ENCODE measurements at places on chromosomes 1 and 21.

- H3K36me3 ChIP-seq, result no peaks in the 10 kb centered on the region
- H3K27me3 ChIP-seq, result peaks cover 34% of the 10 kb centered on the region
- DNase-seq, result peak; percentile 29
- no peaks in the 10 kb centered on the region for H3K4me1 ChIP-seq
- no peak overlapping the region for H3K27ac ChIP-seq
- H3K4me3 ChIP-seq, result no peak overlapping the region
Measured at GRCh38 chr1:220631238-220631815, 58.8 kb upstream of the C1orf115 start.

GRCh38 chr1:25118546-25118945, 113.8 kb downstream of the SYF2 start:
- no peak overlapping the region for H3K27ac ChIP-seq
- no peak overlapping the region for H3K4me3 ChIP-seq
- no peak for DNase-seq
- H3K4me1 ChIP-seq, result no peaks in the 10 kb centered on the region

- DNase-seq, result no peak
- H3K4me1 ChIP-seq, result peaks cover 10% of the 10 kb centered on the region
- no peak overlapping the region for H3K4me3 ChIP-seq
- no peak overlapping the region for H3K27ac ChIP-seq
- no peaks in the 10 kb centered on the region for H3K36me3 ChIP-seq
Measured at GRCh38 chr1:169692756-169693460, 18.5 kb downstream of the SELL start.

DNA sequence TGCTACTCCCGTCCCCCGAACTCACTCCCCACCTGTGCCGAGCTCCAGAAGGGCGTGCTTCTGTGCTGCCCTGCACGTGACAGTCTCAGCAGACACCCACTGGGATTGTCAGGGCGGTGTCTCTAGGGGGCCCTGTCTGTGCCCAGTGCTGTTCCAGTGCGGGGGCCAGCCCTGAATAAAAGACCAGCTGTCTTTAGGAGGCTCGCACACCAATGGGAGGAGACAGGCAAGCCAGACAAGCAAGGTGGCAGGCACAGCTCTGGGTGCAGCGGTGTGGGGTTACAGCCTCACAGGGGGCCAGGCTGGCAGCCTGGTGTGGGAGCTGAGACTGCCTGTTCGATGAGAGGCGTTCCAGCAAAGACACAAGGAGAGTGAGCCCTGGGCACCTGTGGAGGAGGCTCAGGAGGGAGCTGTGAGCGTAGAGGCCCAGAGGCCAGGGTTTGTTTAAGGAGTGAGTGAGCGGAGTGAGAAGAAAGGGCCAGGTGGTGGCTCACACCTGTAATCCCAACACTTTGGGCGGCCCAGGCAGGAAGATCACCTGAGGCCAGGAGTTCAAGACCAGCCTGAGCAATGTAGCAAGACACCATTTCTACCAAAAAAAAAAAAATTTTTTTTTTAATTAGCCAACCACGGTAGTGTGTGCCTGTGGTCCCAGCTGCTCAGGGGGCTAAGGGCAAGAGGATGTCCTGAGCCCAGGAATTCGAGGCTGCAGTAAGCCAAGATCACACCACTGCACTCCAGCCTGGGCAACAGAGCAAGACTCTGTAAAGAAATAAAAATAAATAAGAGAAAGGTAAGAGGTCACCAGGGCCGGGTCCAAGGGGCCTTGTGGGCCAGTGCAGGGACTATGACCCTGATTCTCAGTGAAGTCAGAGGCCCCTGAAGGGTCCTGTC, 48.2 kb upstream of the ARHGEF16 start:
- H3K27ac ChIP-seq, result no peak overlapping the region
- H3K36me3 ChIP-seq, result no peaks in the 10 kb centered on the region
- H3K4me3 ChIP-seq, result no peak overlapping the region

GRCh38 chr1:225881081-225881958, 860 bp downstream of the TMEM63A start:
- peaks cover 63% of the 10 kb centered on the region for H3K4me1 ChIP-seq
- H3K27me3 ChIP-seq, result no peaks in the 10 kb centered on the region
- peaks cover 13% of the 10 kb centered on the region for H3K36me3 ChIP-seq
- DNase-seq, result peak; percentile 91

DNA sequence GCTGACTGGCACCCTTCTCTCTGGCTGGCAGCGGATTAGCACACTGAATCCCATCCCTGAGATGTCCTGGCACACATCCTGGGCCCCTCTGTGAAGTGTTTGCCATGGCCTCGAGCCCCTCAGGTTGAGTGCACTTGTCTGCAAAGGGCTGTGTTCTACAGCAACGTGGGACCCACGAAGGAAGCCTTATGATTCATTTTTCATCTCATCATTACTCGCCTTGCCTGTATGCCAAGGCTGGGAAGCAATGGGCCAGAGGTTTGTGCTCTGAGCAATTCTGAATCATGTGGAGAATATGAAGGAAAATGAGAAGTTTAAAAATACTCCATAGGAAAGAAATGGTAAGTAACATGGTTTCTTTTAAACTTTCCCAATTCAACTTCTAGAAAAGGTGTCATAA, 124.8 kb upstream of the LMO4 start:
- H3K4me3 ChIP-seq, result no peak overlapping the region
- H3K4me1 ChIP-seq, result peaks cover 24% of the 10 kb centered on the region
- peak overlapping the region; percentile 32 for H3K27ac ChIP-seq
- H3K36me3 ChIP-seq, result no peaks in the 10 kb centered on the region
- H3K27me3 ChIP-seq, result no peaks in the 10 kb centered on the region

DNA sequence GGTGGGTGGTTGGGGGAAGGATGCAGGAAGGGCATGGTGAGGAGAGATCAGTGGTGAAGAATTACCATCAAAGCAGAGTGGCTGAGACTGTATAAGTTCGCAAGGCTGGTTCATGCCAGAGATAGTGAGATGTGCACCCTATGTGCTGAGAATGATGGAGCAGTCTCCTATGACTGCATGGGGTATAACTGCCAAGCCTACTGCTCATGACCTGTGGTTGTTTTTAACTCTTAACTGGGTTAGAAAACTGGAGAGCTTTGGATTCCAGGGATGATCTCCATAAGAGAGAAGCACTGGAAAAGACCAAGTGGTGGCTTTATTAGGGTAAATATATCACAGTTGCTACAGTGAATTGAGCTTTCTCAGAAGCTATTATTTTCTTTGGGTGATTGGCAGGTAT, 16.2 kb downstream of the WNT2B start:
- H3K4me3 ChIP-seq, result no peak overlapping the region
- no peaks in the 10 kb centered on the region for H3K27me3 ChIP-seq
- H3K36me3 ChIP-seq, result peaks cover 5% of the 10 kb centered on the region
- DNase-seq, result no peak
- H3K27ac ChIP-seq, result no peak overlapping the region

GRCh38 chr21:46434322-46434958, 24.3 kb upstream of the DIP2A start:
- DNase-seq, result no peak
- H3K4me3 ChIP-seq, result no peak overlapping the region
- no peaks in the 10 kb centered on the region for H3K4me1 ChIP-seq
- no peak overlapping the region for H3K27ac ChIP-seq
- peaks cover 32% of the 10 kb centered on the region for H3K36me3 ChIP-seq

GRCh38 chr1:146019231-146020057, 2.1 kb downstream of the HJV start:
- H3K4me3 ChIP-seq, result no peak overlapping the region
- DNase-seq, result no peak
- no peaks in the 10 kb centered on the region for H3K4me1 ChIP-seq
- 0 out of 2 replicates have a peak, but pooled peaks cover 6% of the 10 kb centered on the region for H3K27me3 ChIP-seq

DNA sequence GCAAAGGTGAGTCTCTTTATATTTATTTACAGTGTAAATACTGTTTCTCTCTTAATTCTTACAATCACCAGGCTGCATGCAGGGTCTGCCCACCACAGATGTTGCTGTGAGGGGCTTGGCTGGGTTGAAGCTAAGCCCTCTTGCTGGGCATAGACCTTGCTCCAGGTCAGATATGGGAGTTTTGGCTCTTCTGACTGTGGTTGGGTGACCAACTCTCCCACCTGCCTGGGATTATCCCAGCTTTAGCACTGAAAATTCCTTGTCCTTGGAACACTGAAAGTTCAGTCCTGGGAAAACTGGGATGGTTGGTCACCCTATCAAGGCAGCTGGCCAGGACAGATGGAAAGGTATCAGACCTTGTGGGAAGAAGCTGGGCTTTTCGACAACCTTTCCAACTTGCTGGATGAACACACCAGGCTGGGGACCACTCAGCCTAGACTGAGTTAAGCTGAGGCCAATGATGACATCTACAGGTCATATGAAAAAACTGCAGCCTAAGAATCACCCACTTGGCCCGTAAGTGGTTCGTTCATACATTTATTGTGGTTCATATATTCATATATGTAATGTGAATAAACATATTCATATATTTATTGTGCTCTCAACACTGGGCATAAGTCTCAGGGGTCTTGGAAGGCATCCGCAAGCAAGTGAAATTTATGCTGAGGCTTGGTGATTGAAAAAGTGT, 26.6 kb upstream of the HPDL start:
- no peak overlapping the region for H3K4me3 ChIP-seq
- DNase-seq, result peak; percentile 81
- H3K27me3 ChIP-seq, result no peaks in the 10 kb centered on the region
- no peaks in the 10 kb centered on the region for H3K36me3 ChIP-seq
- peaks cover 10% of the 10 kb centered on the region for H3K4me1 ChIP-seq
- no peak overlapping the region for H3K27ac ChIP-seq

GRCh38 chr1:22611530-22611947, 24.9 kb upstream of the C1QA start:
- H3K4me3 ChIP-seq, result no peak overlapping the region
- H3K27me3 ChIP-seq, result peaks cover 35% of the 10 kb centered on the region
- H3K4me1 ChIP-seq, result no peaks in the 10 kb centered on the region
- no peaks in the 10 kb centered on the region for H3K36me3 ChIP-seq
- peak; percentile 51 for DNase-seq
- H3K27ac ChIP-seq, result no peak overlapping the region

DNA sequence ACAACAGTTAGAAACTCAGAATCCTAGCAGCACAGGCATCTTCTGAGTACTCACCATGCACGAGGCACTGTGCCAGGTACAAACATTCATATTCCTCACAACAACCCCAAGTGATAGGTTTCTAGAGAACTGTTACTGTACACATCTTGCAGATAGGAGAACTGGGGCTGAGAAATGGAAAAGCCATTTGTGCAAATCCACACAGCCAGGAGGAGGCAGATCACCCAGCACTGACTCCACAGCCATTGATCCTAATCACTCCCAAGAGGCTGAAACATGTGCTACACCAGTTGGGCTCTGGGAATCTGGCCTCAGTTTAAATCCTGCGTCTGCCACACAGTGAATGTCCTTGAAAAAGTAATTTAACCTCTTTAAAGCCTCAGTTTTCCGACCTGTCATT, 151.0 kb downstream of the ST6GALNAC5 start:
- no peaks in the 10 kb centered on the region for H3K36me3 ChIP-seq
- H3K4me1 ChIP-seq, result peaks cover 22% of the 10 kb centered on the region

GRCh38 chr1:18997508-18997907, 41.0 kb upstream of the IFFO2 start:
- no peaks in the 10 kb centered on the region for H3K4me1 ChIP-seq
- H3K27me3 ChIP-seq, result no peaks in the 10 kb centered on the region
- H3K36me3 ChIP-seq, result no peaks in the 10 kb centered on the region
- no peak overlapping the region for H3K4me3 ChIP-seq
- no peak overlapping the region for H3K27ac ChIP-seq

DNA sequence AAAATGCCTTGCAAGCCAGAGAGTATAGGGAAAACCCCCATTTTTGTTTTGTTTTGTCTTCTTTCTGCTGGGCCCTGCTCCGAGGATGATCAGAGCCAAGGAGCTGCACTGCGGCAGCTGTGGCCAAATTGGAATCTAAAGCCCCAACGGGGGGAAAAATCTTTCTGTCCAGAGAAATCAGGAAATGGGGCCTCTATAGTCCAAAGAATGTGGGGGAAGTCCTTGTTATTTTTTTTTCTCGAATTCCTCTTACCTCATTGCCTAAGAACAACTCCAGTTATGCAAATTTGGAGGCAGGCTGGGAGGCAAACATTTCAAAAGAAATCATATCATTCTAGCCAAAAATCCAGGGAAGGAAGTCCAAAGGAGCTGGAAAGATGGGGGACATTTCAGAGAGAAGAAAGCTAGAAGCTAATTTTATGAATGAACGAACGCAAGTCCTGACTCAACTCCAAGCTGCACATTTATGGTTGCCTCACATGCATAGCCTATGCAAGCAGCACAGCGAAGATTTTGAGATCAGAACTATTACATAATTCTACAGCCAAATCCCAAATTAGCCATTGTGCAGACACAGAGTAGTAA, 263.2 kb downstream of the KCTD3 start:
- no peak for DNase-seq
- H3K27me3 ChIP-seq, result peaks cover 17% of the 10 kb centered on the region
- H3K27ac ChIP-seq, result no peak overlapping the region
- H3K36me3 ChIP-seq, result no peaks in the 10 kb centered on the region
- no peak overlapping the region for H3K4me3 ChIP-seq

GRCh38 chr1:109306832-109307273, at the start of gene MYBPHL:
MYBPHL (minus strand) TSS chr1:109307011; CDS start chr1:109306991, 20 bp downstream.
- DNase-seq, result no peak
- H3K4me3 ChIP-seq, result no peak within 1 kb of the TSS
- no peaks in the 10 kb centered on the region for H3K36me3 ChIP-seq
- H3K27me3 ChIP-seq, result no peaks in the 10 kb centered on the region
- no peak within 1 kb of the TSS for H3K27ac ChIP-seq

DNA sequence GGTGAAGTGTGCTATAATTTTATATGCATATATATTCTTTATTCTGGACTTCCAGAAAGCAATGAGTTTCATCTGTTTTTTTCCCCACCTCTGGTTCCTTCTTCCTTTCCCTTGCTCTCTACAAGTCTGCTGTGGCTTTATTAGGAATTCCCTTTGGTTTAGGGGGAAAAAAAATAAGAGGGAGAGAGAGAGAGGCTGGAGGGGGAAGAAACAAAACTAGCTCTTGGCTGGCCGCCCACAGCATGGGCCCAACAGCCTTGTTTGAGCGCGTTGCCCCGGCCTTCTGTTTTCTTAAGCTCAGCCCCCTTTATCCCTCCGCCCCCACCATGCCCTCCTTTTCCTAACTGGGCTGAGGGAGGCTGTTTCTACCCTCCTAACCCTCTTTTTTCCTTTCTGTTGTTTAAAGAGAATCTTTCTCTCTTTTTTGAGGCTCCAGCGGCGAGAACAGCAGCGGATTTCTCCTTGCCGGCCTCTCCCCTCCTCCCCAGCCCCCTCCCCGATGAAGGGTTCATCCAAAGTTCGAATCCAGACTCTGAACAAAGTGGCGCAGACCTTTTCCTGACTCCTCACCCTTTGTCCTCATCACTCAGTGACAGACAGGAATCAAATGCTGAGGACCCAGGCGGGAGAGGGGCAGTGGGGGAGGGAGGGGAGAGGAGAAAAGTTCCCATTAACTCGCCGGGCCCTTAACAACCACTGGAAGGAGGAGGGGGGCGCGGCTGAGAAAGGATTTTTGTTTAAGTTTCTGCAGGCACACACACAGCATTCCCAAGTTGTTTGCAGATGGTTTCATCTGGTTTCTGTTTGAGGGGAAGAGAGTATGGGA, 29.7 kb downstream of the PBX1 start:
- no peak overlapping the region for H3K27ac ChIP-seq
- no peak overlapping the region for H3K4me3 ChIP-seq
- H3K36me3 ChIP-seq, result no peaks in the 10 kb centered on the region
- H3K4me1 ChIP-seq, result no peaks in the 10 kb centered on the region

- H3K4me3 ChIP-seq, result no peak overlapping the region
- no peak for DNase-seq
- H3K36me3 ChIP-seq, result no peaks in the 10 kb centered on the region
- no peaks in the 10 kb centered on the region for H3K4me1 ChIP-seq
- H3K27me3 ChIP-seq, result peaks cover 78% of the 10 kb centered on the region
Measured at GRCh38 chr1:110523011-110523410, 4.0 kb upstream of the KCNA10 start.

Measured in PC-3 (cell line).